Temporal lobe (tissue), 4 donors: ENCODE measurements at places on chromosomes 1 and 21. TPM values are rescaled to one million over a fixed set of nuclear protein-coding genes. Genes with fewer than 3 reads are reported as not detected.

Gene FAM72C
- not detected for total RNA-seq

Gene GNAI3
- 10.1 TPM for total RNA-seq

Gene CCDC17
- 0.25 TPM for total RNA-seq

Gene FCRL5
- total RNA-seq, result not detected

Gene ALG14
- total RNA-seq, result 1.5 TPM

Gene LIPI
- not detected for total RNA-seq

Gene TSEN15
- 21.1 TPM for total RNA-seq

Gene LCE1C
- not detected for total RNA-seq

Gene CEPT1
- total RNA-seq, result 43.0 TPM

Gene CD244
- not detected for total RNA-seq

Gene FCRL6
- 0.25 TPM for total RNA-seq

Gene DTL
- total RNA-seq, result 2.2 TPM

Gene KRTAP12-2
- total RNA-seq, result not detected

Gene LRRC38
- total RNA-seq, result under 0.01 TPM

Gene LRRC3
- total RNA-seq, result 5.7 TPM

Gene TSPAN2
- 26.8 TPM for total RNA-seq

Gene BCL2L15
- total RNA-seq, result 0.74 TPM

Gene S100A6
- total RNA-seq, result 8.1 TPM

Gene SETD4
- total RNA-seq, result 26.3 TPM

Gene DMBX1
- not detected for total RNA-seq

Gene YRDC
- total RNA-seq, result 8.1 TPM

Gene TMEM69
- 13.8 TPM for total RNA-seq

Gene OR2G6
- total RNA-seq, result not detected

Gene HSD3B2
- not detected for total RNA-seq
